ENCODE measurements at places on chromosomes 3 and 15.

DNA sequence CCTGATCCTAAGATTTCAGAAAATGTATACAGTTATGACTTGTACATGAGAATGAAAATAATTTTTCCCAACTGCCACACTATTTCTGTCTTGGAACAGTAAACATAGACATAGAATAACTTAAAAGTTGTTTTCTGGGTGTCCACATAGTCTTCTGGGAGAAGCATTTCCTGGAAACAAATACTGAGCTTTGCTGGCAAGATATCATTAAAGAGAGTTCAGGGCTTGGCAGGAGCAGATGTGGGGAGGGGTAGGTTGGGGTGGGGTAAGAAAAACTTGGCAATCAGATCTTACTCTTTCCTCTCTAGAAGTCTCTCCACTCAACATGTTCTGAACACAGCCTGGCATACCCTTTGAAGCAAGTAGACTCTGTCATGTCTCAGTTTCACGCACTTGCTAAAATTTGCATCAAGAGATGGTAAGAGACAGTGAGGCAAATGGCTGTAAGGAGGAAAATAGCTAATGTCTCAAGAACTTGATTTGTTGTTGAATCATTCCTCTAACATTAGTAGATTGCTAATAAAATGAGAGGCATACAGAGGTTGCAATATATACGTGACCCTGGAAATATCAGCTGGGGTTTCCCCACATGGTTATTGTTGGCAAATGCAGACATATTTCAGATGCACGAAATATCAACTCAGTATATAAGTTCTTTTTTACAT is 27.3 kb upstream of the ABI3BP start:
- no peak for DNase-seq

DNA sequence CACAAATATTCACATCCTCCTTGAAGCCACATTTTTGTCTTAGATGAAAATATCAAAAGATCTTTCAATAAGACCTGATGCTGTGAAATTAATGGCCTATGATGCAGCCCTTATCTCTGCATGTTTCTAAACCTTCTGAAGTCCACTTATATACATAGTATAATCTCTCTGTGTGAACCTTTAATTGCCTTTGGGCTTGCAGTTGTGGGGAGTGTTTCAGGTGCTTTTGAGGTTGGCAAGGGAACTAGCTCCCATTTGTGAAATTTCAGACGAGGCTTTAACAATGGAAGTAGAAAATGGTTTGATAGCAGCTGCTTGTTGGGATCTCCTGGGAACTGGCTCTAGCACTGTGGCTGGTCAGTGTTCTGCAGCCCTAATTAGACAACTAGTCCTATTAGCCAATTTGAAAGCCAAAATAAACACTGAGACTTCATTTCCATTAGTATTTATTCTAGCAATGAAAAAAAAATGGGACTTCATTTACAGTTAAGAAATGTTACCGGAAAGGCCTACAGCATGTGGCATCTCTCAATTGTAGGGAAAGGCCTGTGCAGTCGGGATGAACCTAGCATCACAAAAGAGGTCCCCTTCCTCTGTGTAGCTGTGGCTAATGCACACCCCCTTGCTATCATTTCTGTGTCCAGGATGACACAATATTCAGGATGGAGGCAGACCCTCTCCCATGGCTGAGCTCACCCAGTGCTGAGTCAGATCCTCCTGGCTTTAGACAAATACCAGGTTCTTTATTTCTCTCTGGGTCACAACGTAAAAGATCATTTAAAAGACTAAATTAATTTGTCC is 140.7 kb upstream of the TRIM42 start:
- DNase-seq: no peak

DNA sequence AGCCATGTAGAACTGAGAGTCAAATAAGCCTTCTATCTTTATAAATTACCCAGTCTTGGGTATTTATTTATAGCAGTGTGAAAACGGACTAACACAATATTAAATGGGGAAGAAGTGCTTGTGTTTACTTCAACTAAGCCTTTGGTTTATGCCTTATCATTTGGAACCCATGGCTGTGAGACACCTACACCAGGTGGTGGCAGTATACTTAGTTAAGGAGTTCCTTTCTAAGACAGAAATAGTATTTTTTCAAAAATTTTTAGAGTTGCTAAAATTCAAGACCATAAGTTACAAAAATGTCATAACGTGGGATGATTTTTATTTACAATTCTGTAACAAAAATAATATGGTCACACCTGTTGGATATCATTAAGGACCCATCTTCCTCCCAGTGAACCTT is 354.5 kb upstream of the SOX14 start:
- no peak for DNase-seq

DNA sequence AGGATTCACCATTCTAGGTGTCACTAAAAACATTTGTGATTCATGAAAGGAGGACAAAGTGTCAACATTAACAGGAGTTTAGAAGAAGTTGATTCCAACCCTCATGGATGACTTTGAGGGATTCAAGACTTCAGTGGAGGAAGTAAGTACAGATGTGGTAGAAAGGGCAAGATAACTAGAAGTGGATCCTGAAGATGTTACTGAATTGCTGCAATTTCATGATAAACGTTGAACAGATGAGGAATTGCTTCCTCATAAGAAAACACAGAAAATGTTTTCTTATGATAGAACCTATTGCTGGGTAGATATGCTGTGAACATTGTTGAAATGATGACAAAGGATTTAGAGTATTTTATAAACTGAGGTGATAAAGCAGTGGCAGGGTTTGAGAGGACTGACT is 23.5 kb upstream of the ATP2C1 start:
- DNase-seq: no peak

DNA sequence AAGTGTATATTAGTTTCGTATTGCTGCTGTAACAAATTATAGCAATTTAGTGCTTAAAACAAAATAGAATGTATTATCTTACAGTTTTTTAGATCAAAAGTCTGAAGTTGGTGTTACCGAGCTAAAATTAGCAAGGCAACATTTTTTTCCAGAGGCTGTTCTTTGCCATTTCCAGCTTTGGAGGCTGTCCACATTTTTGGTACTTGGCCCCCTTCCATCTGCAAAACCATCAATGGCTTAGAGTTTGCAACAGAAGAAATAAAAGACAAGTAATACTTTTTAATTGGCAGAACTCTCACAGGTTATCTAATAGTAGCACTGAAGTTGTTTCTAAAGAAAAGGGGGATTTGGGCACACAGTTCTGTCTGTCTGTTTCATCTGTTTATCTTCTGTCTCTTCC is 1248.5 kb downstream of the ROBO1 start:
- no peak for DNase-seq

DNA sequence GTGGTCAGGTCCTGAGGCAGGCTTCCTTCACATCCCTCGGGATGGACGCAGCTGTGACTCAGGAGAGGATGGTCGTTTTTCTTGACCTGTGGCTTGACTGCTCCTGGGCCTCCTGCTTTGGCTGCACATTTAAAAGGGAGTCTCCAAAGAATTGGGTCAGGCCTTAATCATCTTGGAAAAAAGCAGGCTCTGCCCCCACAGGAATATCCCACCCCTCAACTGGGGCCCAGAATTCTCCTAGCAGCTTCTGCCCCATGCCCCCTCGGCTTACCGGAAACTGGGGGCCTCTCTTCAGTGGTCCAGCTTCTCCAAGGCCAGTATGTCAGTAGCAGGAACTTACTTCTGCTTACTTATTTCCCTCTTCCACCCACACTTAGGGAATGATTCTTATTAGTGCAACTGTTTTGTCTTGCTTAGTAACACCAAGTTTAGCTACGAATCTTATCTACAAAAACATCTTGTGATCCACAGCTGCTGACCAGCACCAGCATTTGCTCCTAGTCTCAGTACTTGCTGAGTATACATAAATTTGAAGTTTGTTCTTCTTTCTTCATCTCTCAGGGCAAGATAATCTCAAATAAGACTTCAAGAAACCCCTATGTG is 35.7 kb downstream of the ATG7 start:
- no peak for DNase-seq

DNA sequence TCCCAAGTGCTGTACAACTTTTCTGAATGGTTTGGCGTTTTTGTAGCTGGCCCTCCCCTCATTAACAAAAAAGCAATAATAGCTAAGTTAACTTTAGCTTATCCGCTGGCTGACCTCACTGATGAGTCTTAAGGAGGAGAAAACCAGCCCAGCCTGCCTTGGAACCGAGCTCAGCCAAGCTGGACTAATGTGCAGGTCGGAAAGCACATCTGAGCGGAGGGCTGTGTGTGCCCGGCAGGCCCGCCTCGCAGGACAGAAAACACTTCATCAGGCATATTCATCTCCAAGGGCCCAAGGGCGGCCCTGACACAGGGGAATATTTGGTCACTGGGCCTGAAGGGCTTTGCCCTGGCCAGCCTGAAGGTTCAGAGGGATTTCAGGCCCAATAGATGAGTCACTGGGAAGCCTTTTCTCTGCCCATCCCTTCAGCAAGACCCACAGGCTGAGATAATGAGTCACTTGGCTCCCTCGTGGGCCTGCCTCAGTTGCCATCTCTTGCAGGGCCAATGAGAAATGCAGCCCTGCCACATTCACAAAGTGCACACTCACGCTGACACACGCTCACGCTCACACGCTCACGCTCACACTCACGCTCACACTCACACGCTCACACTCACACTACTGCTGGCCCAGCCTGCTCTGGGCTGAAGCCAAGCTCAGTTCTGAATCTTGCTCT is 75.1 kb downstream of the SLC12A8 start:
- DNase-seq: no peak

- no peak for DNase-seq
Measured at GRCh38 chr15:48466820-48467219, 135.6 kb downstream of the DUT start.

DNA sequence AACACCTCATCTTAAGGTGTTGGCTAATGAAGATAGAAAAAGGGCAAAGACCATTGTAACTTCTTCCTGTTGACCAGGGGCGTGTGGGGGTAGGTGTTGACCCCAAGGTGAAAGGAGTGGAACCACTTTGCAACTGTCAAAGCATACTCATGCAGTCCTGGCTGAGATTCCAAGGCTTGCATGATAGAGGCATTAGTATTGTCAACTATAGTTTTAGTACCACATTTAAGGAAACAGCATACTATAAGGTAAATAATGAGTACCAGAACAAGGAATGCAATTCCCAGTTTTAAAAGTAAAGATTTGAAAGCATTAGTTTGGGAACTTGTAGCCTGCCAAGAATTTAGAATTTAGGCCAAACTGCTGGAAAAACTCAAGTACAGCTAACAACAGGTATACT is 27.8 kb upstream of the ADGRG7 start:
- no peak for DNase-seq

- DNase-seq: no peak
Measured at GRCh38 chr3:81735334-81735733, 26.1 kb downstream of the GBE1 start.

DNA sequence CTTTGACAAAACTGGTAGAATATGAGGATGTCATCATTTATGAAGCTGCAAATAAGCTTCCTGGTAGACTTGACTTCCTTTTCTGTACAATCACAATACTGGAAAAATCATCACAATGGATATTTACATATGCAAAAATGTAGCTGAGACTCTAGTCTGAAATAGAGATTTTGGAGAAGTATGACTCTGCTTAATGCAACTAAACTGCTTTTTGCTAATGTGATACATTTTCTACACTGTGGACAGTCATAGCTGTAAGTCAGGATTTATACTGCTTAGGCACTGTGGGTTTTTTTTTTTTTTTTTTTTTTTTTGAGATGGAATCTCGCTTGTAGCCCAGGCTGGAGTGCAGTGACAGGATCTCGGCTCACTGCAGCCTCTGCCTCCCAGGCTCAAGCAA is 34.5 kb upstream of the ST3GAL6 start:
- DNase-seq: no peak

- DNase-seq: no peak
Measured at GRCh38 chr3:9398700-9399336, 1.4 kb downstream of the SETD5 start.

DNA sequence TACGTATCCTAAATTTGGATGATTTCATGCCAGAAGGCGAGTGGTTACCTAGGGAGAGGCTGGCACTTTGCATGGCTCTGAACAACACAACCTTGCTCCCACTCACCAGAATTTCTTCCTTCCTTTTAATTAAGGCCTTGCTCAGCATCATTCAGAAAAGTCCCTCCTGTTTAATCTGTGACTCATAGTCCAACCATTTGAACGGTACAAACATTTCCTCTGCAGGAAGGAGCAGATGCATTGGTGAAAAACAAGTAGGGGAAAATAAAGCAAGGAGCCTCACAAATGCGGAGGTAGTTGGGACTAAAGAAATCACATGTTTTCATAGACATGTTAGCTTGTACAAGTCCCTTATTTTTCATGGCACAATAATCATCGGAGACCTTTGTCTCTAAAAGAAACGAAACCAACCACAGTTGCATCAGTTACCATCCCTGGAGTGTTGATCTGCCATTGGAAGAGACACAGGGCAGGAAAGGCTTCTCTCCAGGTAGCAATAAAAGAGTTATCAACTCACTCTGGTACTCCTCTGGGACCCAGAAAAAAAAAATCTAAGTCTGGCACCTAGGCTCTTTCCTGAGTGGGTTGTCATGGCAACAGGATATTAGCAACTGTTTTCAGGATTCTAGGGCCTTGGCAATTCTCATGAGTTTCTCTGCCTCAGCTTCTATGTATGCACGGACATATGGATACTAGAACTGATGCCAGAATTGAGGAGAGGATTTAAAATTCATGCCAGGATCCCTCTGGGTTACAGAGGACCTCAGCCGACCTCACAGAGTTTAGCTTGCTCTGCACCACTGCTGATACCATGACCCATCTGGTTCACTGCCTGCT is 255.4 kb upstream of the ARPP21 start:
- DNase-seq: no peak

DNA sequence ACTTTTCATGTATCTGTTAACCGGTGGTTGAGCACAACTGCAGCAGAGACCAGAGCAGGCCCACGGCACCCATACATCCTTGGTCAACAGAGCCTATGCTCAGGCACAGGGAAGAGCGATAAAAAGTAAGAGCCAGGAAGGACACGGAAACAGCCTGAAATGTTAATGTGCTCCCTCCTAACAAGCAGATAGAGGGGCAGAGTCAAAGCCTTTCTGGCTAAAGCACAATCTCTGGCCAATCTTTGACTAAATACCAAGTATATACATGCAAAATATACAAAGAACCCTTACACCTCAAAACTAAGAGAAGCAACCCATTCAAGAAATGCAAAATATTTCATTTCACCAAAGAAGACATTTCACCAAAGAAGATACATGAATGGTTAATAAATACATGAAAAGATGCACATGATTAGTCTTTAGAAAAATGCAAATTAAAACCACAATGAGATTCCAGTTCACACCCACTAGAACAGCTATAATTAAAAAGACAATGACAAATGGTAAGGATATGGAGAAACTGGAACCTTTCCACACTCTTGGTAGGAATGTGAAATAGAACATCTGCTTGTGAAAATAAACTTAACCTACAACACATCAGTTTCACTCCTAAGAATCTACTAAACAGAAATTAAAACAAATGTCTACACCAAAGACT is 88.0 kb downstream of the OSBPL10 start:
- no peak for DNase-seq

DNA sequence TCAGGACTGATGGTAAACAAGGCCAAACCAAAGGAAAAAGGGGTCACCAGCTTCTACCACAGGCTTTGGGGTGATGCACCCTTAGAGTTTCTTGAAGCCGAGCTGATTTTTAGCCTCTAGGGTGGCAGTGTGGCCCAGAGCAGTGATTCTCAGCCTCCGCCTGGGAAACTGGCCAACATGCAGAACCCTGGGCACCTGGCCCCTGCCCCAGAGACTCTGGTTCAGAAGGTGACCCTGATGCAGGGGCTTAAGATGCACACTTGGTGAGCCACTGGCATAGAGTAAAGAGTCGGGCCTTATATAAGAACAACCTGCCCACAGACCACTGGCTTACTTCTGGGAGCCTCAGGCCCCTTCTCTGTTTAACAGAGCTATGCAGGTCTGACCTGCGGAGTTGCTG is 44.5 kb downstream of the SYNM start:
- no peak for DNase-seq

GRCh38 chr3:172573422-172573821 is 50.2 kb upstream of the TNFSF10 start:
- DNase-seq: no peak

All from activated T-helper 1 cell treated with Interleukin-2 at 50 U/mL for 16 hours (primary cell).